ENCODE measurements at places on chromosomes 5 and 9.
A peak's percentile ranks its signal among the peaks of the same experiment; 100 is the strongest.

DNA sequence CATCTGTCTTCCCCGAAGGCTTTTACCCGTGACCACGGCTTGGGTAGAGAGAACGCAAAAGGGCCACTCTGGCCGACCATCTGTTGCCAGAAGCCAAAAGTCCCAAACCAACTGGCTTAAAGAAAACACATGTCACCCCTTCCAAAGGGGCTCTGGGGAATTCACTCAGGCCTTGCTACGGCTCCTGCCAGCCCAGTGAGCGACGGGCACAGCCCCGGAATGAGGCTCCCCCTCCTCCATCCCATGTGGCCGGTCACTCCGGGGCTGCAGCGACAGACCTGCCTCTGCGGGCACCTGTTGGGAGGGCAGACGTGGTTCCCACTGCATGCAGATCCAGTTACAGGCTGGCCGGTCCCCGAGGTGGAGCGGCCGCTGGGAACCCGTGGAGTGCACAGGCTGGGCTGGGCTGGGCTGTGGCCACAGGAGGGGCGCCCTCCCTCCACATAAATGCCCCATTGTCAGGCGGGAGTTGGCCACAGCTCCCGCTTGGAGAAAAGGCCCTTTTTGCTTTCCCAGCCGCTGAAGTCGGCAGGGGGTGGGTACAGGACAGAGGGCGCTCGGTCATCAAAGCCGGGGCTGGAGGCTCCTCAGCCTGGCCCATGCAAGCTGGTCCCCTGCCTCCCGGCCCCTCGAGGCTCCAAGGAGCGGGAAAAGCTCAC is 19.9 kb downstream of the NOTCH1 start:
- no peak for DNase-seq

DNA sequence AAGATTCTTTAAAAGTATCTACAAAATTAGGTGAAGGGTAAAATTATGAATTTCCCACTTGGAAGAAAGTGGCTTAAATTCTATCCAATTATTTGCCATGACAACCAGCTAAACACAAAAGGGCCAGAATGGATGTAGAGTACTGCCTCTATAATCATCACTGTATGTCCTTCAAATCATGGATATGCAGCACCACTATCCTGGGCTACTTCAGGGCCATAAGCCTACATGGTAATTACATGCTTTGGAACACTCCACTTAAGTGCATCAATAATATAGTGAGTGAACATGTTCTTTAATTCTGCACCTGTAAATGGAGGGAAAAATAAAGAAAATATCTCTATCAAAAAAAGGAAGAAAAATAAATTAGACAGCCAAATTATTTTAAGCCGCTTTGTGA is 575.2 kb downstream of the ISL1 start:
- DNase-seq, result no peak

- no peak for DNase-seq
Measured at GRCh38 chr5:136526791-136527190, 161.4 kb upstream of the TRPC7 start.

DNA sequence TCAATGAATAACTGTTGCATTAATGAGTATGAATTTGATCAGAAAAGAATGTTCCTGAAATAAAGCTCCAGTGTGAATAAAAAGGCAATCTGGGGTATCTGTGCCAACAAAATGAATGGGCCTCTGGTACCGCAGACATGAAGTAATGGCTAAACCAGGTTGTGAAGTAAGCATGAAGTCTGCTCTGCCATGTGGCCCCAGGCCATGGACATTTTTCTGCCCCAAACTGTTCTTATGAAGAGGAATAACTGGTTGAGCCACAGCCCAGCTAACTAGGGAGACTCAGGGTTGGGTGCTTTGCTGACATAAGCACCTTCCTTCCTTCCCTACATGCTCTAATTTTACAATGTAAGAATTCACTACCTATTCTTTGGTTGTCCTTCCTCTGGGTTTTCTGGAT is 147.4 kb upstream of the LRRTM2 start:
- DNase-seq, result no peak

GRCh38 chr5:59090323-59090722 is 507.4 kb downstream of the RAB3C start:
- DNase-seq, result no peak

GRCh38 chr9:98220911-98221310 is 28.5 kb upstream of the CORO2A start:
- DNase-seq, result no peak

- peak; percentile 92 for DNase-seq
Measured at GRCh38 chr9:755454-756381, 85.8 kb upstream of the DMRT1 start.

DNA sequence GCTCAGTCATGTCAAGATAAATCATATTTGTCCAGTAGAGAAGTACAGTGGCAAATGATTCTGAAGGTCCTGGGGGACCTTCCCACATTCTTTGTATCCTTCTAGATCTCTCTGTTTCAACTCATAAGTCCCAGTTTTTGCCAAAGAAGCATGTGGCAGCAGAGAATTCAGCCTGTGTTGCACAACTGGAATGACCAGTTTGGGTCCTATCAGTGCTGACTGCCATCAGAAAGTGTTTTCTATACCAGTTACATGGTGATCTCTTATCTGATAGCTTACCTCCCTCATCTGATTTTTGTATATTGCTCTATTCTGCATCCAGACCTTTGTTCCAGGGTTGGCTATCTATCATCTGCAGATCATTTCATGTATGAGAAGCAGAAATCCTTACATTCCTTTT is 21.7 kb downstream of the GM2A start:
- DNase-seq, result no peak

DNA sequence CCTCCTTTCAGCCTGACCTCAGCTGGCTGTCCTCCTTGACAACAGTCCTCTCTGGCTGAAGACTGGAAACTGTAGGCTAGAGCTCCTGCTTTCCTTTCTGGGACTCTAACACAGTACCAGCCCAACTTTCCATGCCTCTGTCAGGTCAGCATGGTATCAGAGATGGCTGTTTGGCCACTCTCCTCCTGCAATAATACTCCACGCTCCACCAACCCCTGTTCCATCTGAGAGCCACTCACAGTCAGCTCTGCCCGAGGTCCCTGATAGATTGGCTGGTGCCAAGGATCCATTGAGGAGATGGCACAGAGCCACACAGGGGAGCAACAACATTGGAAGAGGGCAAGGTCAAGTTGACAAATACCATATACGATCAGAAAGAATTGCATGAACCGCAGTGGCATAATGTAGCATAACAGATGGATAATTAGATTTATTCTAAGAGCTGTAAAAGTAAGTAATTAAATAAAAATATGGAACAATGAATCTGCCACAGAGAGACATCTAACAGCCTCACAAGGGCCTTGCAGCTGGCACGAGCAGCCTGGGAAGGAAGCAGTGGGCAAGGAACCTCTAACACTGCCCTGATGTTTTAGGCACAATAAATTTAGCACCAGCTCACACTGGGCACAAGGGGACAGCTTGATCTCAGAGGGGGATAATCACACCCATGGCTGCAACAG is 94.3 kb upstream of the LRRTM2 start:
- DNase-seq, result no peak

DNA sequence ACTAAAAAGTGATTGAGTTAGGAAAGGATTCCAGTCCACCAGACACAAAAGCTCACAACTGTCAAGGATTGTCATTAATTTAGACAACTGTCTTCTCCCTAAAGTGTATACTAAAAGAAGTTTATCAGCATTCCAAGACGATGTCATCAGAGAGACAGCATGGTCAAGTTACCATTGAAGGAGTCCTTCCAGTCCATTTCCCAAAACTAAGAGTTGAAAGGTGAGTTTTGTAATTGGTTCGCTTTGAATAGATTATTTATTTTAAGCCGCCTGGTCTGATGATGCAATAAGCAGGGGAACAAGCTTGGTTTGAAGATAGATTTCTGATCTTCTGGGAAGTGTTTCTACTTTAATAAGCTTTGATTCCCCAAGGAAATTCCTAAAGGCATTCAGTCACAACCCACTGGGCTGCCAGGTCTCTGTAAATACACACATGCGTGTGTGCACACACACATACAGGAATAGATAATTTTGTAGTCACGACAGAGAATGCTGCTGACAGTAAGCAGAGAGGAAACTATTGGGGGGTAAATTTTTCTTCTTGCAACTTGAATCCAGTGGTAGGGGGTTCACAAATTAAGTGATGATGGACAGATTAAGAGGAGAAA is 234.8 kb downstream of the PIK3R1 start:
- DNase-seq, result peak; percentile 54

DNA sequence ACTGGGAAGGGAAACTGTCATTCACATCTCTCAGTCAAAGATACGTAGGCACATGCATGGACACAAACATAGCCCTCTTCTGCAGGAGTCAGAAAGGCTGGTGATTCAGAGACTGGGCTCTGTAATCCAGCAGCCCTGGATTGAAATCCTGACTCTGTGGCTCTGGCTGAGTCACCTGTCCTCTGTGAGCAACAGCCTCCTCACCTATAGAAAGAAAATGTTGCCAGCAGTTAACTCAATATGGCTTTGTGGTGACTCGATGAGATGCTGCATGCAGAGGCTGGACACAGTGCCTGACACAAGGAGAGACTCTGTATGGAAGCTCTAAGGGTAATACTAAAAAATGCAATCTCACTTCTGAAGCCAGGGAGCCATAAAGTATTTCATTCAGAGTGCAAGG is 23.9 kb upstream of the CDKN2AIPNL start:
- DNase-seq, result peak; percentile 64

GRCh38 chr9:113954591-113954990 is 78.5 kb downstream of the ZNF618 start:
- peak; percentile 77 for DNase-seq

DNA sequence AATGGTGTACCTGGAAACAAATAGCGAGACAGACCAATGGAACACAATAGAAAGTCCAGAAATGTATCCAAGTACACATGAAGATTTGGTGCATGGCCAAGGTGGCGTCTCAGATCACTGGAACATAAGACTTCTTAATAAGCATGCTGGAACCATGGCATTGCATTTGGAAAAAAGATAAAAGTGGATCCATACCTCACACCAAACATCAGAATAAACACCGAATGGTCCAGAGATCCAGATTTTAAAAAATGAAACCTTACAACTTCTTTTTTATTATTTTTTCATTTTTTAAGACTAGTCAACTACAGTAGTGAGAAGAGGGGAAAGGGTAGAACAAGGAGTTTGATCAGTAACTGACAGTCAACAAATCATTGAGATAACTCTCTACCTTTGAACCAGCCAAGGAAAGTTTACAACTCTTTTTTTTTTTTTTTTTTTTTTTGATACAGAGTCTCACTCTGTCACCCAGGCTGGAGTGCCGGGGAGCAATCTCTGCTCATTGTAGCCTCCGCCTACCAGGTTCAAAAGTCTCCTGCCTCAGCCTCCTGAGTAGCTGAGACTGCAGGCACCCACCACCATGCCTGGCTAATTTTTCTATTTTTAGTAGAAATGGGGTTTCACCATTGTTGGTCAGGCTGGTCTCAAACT is 8.8 kb upstream of the DUSP1 start:
- DNase-seq, result no peak

All from fibroblast of upper back skin (primary cell).